Astrocyte of the spinal cord (primary cell): ENCODE measurements at places on chromosomes 12 and 14.
A peak's percentile ranks its signal among the peaks of the same experiment; 100 is the strongest.

DNA sequence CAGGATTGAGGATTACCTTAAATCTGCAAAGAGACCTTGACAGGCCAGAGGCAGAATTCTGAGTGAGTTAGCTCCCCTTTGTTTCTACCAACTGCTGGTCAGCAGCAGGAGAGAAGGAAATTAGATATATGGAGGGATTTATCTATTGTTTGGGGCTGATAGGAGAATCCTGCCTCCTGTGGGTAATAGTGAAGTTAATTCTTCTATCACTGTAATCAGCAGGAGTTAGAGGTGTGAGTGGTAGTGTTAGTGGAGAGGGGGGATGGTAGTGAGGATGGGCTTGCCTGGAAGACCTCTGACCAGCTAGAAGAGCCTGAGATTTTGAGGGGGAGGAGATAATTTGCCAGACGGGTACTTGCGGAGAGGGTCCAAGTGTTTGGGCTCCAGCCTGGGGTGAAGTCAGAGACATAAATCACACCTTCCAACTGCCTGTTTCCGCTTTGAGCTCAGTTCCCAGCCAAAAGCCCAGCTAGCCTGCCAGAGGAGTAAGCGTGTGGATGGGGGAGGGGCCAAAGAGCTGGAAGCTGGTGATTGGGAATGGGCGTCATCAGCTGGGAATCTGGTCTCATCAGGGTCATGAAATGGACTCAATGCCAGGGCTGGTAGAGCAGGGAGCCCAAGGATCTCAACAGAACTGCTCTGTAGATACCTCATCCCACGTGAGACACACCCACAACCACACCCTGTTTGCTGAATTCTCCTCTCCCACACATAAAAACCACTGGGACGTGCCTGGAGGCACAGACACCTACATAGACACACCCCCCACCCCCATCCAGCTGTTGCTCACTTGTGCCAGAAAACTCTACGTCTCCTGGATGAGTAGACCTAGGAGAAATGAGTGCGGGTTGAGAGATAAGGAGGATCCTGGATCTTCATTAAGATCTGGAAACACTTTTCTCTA is 13.1 kb upstream of the ITGA5 start:
- peak; percentile 69 for DNase-seq

DNA sequence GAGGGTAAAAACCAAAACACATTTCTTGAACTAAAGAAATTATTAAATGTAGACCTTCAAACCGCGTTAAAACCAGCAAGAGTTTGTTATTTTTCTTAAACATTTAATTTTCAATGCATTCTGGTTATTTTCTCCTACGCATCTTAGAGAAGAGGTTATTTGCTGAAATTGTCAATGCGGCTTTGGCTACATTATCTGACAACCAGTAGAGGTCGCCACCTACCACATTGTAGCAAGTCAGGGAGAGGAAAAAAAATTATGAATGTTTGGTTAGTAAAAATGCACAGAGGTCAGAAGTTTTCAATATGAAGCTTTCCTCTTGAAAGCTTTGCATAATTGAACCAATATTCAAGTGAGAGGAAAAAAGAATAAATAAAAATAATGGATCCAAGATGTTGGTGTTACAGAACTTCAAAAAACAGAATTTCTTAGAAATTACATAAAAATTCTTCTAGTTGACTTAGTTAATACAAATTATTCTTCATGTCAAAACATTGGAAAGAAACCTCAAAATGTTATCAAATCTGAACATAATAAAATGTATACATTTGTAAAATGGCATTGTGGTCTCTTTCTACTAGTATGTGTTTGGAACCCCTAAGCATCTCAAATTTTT is 159.4 kb upstream of the TMTC2 start:
- peak; percentile 69 for DNase-seq

GRCh38 chr12:94025756-94026155 is 122.6 kb upstream of the PLXNC1 start:
- no peak for DNase-seq

DNA sequence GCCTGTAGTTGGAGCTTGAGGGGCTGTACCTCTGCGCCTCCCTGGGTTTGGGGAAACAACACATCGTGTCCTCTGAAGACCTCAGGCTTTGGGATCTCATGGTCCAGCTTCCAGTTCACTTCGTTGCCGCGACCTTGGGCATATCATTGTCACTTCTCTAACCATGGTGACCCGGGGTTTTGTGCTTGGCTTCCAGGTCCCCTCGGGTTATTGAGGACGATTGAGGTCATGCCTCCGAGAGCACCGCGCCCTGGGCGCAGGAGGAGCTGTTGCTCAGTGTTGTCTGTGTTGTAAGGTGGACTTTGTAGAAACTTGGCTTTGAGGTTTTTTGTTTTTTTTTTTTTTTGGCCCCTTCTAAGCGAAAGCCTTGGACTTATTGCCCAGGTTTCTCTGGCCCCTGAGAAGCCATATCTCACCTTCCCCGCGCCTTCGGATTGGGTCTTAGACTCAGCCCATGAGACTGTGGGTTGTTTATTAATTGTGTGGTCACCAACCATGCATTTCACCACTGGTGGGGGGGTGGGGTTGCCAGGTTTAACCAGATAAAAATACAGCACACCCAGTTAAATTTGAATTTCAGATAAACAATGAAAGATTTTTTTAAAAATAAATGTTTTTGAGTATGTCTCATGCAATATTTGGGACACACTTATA is 2.6 kb downstream of the BCL7A start:
- DNase-seq: no peak

- no peak for DNase-seq
These were observed 64.6 kb downstream of the SUSD6 start for GRCh38 chr14:69675877-69676416.

- no peak for DNase-seq
These were observed 69.0 kb upstream of the CAPRIN2 start for GRCh38 chr12:30823764-30824163.

- DNase-seq: peak; percentile 35
These were observed 19.3 kb downstream of the NT5DC3 start for GRCh38 chr12:103821773-103822172.

DNA sequence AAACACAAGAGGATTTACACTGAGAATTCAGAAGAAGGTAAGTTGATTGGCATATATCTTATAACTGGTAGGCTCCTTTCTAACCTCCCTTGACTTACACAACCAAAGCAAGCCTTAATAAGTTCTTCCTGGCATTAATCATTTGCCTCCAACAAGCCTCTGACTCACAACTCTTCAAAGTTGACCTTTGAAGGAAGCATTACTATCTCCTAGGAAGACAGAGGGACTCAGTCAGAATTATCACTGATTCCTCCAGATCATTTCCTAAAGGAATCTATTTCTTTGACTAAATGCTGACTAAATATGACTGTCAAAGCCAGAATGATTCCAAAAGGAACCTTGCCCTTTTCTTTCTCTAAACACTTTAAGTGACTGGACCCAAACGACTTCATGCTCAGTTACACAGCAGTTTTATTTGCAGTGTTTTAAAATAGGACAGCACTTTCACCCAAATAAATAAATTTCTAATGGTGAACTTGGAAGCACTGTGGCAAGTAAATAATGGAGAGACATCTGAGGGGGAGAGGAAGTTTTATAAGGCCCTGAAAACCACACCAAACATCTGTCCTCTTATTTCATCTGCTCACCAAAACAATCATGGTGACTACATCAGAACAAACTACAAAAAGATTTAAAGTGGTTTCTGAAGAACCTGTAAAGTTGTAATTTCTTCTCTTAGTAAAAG is 128.2 kb downstream of the KLHL28 start:
- peak; percentile 8 for DNase-seq

GRCh38 chr12:44154128-44154527 is 318.2 kb downstream of the TMEM117 start:
- DNase-seq: no peak

GRCh38 chr12:80411787-80412186 is 32.2 kb upstream of the PTPRQ start:
- DNase-seq: no peak

- DNase-seq: peak; percentile 22
These were observed 24.2 kb upstream of the NOVA1 start for GRCh38 chr14:26621807-26622560.

- no peak for DNase-seq
These were observed 246.6 kb downstream of the TMEM132D start for GRCh38 chr12:129657179-129657578.

GRCh38 chr12:26746121-26746714 is 86.8 kb downstream of the ITPR2 start:
- peak; percentile 84 for DNase-seq

GRCh38 chr12:24328261-24328660 is 378.8 kb upstream of the SOX5 start:
- DNase-seq: no peak

GRCh38 chr12:58081488-58081887 is 140.1 kb downstream of the ATP23 start:
- no peak for DNase-seq
